ENCODE measurements at places on chromosomes 6 and 20.

DNA sequence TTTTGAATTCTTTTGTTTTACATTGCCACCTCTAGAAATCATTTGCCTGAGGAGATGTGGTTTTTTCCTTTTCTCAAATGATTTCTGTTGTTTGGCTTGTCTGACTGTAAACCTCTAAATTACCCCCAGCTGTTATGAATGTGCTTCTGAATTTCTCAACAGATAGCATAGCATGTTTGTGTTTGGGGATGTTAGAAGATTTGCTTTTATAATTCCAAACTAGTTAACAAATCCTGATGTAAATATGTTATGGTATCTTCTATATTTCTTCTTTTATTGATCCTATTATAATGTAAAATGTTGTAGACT lies 31.6 kb upstream of the EZR start:
- DNase-seq = no peak

DNA sequence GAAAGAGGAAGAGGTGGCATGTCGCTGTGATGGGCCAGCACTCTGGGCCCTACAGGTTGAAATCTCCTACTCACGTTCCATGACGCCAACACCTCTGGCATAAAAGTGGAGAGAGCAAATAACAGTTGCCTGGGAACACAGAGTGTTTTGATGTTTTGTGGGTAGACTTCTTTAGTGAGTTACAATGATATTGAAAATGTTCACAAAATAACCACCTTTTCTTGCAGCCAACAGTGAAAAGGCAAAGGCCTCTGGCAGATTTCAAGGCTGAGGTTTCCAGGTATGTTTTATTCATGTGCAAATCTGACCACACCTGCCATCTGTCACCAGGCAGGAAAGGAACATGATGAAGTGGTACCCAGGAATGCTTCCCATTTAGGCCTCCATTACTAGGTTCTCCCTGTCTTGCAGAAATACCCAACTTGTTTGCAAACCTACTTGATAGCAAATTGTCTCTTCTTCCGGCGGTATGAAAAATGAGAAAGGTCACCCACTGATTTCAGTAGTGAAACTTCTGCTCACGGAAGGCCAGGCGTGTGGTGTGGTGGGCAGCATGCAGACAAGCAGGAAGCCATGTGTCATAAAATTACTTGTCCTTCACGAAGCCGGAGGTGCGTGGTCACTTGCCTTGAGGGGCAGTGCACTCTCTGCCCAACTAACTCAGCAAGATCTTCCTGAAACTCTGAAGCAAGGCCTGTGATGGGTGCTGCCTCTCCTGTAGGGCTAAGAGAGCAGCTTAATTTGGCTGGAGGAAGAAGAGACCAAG lies 299.1 kb upstream of the PRDM1 start:
- no peak for DNase-seq

DNA sequence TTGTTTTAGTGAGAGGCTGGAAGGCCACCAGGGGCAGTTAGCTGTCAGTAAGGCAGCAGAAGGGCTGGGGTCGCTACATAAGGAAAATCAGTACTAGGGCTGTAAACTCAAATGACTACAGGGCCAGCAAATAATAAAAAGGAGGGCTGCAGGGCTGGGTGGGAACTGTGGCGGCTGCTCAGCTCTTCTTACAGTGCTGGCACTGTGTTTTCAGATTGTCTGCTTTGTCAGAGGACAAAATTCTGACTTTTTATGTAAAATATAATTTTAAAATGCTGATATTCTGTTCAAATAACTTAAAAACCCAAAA lies 23.2 kb downstream of the HLA-A start:
- no peak for DNase-seq

DNA sequence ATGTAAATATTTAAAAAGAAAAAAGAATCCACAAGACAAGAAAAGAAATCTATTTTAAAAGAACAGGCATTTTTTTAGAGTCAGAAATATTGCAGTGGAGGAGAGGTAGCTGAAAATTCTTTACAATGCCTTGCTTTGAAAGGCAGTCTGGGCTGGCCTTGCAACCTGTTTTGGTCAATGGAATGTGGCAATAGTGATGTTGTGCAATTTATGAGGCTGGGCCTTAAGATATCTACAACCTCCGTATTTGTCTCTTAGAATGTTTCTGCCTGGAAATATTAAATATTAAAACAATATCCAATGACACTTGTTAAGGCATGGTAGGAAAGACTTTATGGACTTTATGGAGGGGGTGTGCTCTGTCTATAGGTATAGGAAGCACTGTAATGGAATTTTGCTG lies 14.8 kb upstream of the SCGN start:
- no peak for DNase-seq

GRCh38 chr6:168385037-168385759 lies 55.8 kb upstream of the SMOC2 start:
- DNase-seq = no peak

All from pons (tissue), 1 donor.